ENCODE measurements at places on chromosomes 13 and 19.

GRCh38 chr13:41085961-41086585, 24.8 kb downstream of the WBP4 start:
- DNase-seq = no peak

DNA sequence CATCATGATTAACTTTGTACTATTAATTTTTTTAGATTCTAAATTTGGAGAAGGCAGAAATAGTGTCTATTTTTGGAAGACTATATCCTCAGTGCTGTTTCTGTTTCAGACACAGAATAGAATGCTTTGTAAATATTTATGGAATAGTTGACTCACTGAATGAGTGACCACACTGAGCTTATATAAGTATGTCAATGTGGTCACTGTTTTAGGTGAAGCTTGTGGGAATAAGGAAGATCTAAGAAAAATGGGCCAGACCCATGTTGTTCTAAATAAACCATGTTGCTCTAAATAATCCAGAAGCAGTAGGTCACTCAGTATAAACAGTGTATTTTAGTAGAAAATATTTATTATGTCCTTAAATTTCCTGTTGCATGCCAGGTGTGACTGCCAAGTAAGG, 45.5 kb upstream of the DACH1 start:
- DNase-seq = no peak

DNA sequence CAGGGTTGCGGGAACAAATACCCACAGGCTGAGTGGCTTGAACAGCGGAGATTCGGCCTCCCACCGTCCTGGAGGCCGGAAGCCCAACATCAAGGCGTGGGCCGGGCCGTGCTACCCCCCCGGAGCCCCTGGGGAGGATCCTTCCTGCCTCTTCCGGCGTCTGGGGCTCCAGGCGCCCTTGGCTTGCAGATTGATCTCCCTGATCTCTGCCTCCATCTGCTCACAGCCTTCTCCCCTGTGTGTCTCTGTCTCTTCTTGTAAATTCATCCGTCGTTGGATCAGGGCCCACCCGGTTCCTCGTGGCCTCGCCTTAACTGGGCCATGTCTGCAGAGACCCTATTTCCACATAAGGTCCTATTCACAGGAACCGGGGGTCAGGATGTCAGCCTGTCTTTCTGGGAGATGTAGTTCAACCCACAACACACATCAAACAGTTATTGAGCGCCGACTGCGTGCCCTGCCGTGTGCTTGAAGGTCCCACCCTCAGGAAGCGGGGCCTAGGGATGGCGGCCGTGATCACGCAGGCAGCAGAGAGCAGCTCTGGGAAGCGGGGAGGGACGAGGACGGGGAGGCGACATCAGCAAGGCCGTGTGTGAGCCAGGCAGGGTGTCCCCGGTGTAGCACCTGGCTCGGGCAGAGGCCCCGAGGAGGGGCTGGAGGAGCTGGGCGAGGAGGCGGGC, 21.3 kb downstream of the HCN2 start:
- DNase-seq = no peak

- DNase-seq = no peak
These were observed 13.1 kb downstream of the LRCH1 start for GRCh38 chr13:46565808-46566750.

DNA sequence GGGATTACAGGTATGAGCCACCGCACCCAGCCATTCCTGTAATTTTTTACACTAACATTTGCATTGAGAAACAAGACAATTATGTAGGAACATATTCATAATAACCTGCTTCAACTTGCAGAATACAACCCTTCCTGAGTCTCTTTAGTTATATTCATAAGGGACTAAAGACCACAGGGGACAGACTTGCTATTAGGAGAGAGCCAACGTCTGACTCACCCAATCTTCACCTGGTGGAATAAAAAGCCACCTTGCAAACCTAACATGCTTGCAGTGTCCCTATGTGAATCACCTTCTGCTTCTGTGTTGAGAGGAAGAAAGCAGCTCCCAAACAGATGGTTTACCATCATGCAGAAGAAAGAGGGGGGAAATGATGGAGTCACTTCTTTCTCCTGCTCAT, 456.1 kb downstream of the PCDH9 start:
- no peak for DNase-seq

DNA sequence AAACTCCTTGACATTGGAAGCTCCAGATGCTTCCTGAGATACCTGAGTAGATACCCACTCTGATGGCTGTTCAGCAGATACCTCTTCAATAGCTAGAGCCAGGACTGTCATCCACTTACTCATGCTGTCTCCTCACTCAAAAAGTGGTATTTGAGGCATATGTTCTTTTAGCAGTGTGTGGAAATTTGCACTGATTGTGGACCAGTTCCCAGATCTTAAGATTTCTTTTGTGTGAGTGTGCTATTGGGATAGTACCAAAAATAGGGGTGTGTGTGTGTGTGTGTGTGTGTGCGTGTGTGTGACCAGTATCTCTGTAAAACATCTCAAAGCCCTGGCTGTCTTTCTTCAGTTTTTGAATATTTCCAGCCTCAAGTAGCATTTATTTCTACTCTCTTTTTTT, 108.3 kb downstream of the SLITRK5 start:
- no peak for DNase-seq

DNA sequence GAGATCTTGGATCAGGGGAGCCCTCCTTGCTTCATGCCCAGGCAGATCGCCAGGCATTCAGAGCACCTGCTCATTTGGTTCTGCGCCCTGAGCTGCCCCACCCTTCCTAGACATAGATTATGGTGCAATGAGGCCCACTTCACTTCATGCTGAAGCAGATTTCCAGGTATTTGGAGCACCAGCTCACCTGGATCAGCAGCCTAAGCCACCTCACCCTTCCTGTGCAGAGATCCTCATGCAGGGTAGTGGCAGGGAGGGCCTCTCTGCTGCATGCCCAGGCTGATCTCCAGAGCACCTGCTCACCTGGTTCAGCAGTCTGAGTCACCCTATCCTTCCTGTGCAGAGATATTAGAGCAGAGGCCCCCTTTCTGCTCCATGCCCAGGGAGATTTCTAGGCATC, 1966.1 kb downstream of the PCDH9 start:
- no peak for DNase-seq

DNA sequence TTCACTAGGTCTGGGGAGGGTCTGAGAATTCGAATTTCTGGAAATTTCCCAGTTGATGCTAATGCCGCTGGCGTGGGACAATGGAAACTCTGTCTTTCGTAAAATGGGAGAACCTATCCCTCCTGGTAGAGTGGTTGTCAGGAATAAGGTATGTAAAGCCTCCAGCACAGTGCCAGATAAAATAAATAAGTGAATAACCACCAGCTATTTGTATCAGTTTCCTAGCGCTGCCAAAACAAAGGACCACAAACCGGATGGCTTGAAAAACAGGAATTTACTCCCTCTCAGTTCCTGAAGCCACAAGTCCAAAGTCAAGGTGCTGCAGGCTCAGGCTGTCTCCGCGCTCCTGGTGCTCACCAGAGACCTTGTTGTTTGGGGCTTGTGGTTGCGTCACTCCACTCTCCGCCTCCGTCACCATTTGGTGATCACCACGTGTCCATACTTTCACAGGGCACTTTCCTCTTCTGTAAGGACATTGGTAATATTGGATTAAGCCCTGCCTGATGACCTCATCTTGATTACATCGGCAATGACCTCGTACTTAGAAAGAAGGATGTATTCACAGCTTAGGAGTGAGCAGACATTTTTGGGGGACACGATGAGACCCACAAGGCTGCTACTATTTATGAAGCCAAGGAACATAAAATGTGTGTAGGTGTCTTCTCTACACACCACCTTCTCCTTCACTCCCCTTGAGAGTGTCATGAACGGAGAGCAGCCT, 428.5 kb downstream of the IRS2 start:
- DNase-seq = no peak

DNA sequence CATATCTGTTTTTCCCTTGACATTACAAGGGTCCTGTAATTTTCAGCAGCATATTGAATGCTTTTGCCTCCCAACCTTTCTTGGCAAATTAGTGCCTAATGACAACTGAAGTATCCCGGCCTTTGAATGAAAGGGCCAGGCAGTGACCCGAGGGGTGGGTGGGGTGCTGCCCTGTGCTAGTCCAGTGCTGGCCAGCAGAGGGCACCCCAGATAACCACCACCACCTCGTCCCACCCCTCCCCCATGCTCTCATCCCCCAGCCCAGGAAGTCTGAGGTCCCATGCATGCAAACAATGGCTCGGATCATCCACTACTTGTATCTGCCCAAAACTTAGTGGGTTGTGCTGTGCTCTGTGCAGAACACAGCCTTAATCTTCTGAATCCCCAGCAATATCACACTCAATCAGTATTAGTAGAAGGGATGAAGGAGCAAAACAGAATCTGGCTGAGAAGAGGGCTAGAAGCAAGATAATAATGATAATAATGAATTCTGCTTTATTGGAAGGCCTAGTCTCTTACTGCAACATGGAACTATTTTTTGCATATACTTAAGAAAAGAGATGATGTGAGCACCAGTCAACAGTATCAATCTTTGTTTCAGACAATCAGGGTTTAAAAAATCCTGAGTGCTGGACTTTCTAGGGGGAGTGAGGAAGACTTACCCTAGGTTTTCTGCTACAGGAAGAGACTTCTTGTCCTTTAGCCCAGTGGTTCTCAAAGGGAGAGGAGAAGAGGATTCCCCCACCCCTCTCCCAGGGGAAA, 3.8 kb downstream of the ATP12A start:
- peak; percentile 65 for DNase-seq

GRCh38 chr13:100738176-100738855, 63.7 kb upstream of the TMTC4 start:
- DNase-seq = no peak

GRCh38 chr19:44212250-44212865, at the start of gene ZNF227:
Gene ZNF227 (plus strand): TSS chr19:44212532. CDS start chr19:44217793, 5,261 bp downstream.
- peak; percentile 96 for DNase-seq

GRCh38 chr19:21439201-21439751, 42.3 kb downstream of the ZNF493 start:
- DNase-seq = no peak

DNA sequence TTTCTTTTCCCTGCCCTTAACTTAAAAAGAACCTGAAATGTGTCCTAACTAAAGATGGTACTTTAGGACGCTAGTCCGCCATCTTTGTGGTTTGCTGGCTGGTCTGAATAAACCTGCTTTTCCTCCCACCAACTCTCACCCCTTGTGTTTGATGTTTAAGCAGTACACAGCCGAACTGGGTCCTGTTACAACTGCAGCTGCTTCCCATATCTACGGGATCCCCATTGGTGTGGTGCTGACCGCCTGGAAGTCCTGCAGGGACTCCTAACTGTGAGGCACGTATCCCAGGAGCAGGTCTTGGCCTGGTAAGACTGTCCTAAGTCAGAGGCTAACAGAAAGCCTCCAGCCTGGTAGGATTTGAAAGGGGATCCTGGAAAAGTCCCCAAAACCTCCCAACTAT, 40.9 kb upstream of the VSTM2B start:
- DNase-seq = no peak

GRCh38 chr13:36297366-36298338, at the start of gene CCDC169:
Gene CCDC169 (minus strand): TSS chr13:36297814. CDS start chr13:36297719, 95 bp downstream.
- peak; percentile 50 for DNase-seq

DNA sequence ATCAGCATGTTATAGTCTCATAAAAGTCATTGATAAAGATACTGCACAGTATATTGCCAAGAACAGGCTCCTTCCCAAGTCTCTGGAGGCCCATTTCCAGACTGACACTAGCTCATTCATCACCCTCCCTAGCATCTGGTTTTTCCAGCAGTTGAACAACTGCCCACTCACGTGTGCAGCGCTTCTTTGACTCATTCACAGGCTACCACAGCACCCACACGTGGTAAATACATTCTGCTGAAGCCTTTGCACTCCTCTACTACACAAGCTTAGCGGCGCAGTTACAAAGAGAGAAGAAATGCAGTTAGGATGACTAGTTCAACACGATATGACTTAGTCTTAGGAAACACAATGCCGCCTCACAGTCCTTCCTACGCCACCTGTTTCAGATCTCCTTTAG, 87.7 kb downstream of the DOCK9 start:
- DNase-seq = no peak

DNA sequence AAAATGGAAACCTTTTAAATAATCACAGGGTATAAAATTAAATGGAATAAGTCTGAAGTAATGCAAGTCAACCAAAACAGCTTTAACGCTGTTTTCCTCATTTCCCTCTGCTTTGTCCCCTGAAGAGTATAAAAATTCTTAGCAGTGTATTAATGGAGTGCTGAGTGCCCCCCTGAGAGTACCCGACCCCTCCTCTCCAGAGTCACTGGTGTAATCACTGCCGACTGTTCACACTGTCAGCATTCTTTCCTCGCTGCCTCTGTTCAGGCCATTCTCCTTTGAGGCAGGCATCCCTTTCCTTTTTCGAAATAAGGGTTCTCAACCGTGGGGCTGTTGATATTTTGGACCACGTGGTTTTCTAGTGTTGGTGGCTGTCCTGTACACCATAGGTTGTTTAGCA, 146.9 kb upstream of the SLC10A2 start:
- no peak for DNase-seq

DNA sequence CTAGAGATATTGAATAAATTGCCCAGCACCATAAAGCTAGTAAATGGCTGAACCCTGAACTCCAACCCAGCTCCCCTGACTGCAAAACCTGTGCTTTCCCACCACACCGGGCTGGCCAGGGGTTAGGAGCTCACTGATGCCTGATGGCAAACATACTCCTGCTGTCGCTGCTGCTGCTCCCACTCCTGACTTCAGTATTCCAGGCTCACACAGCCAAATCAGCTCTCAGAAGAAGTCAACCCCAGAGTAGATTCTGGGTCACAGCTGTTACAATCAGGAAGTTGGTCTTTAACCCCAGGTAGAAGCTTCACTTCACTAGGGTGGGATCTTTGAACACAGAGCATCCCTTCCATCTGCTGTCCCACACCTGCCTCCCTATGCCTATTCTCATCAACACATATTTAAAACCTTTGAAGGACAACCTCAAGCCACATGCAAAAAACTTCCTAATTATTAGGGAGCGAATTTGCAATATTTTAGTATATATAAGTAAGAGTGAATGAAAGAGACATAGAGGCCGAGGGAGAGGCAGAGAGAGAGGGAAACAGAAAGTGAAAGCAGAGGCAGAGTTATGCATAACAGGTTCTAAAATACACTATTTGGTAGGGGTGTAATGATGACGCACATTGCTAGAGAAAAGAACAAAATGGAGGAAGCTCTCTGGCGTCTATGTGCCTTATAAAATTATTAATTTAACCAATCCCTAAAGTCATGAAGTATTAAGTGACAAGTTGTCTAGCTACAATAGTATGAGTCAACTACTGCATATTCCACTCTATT, 99.4 kb upstream of the SERP2 start:
- DNase-seq = no peak

DNA sequence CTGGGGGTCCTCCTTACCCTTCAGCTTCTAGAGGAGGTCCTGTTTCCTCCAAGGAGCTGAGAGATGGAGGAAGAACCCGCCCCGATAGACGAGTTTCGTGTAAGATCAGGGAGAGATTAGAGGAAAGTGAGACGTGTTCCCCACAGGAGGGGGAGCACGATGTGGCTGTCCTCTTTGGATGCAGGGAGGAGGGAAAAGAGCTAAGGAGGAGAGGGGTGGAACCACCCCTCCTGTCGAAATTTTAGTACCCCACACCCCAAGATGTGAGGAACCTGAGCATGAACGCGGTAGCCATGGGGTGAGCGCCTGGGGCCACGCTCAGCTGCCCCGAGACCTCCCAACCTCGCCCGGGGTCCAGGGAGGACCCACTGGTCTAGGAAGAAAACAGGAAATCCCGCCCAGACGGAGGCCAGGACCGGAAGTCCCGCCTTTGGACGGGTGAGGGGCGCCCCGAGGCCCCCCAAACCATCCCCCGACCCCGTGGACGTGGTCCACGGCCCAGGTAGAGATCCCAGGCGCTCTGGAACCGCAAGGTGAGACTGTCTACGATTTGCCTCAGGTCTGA, 1.2 kb downstream of the AKT1S1 start:
- no peak for DNase-seq

Data from C1 segment of cervical spinal cord (tissue), 14 donors.